Ammon's horn (tissue), 1 donor: ENCODE measurements at places on chromosomes 7 and 10.

GRCh38 chr7:83524277-83525075 lies 124.5 kb downstream of the SEMA3E start:
- no peak for DNase-seq

DNA sequence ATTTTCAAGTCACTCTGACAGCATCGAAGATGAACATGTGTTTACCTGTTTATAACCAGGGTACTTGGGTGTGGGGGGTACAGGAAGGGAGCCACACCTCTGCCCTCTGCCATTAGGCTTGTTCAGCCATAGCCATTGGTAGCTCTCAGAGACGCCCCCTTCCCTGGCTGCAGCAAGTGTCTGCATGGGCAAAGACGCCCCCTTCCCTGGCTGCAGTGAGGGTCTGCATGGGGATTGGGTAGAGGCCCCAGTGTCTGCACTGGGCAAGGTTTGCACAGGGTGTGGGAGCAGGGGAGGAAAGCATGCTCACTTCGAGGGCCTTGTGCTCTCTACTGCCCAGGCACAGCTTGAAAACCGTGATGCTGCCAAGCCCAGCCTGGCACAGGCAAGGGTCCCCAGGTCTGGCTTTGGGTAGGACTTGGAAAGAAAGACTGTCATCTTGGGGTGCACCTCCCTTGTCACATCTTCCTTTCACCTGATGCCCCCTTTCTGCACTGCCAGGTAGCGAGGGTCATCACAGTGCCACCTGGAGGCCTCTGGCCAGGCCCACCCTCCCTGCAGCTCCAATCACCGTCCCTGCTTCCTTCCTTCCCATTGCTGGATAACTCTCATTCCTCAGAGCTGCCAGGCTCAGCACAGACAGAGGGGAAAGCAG lies 3.7 kb downstream of the TMEM225B start:
- DNase-seq, result no peak

DNA sequence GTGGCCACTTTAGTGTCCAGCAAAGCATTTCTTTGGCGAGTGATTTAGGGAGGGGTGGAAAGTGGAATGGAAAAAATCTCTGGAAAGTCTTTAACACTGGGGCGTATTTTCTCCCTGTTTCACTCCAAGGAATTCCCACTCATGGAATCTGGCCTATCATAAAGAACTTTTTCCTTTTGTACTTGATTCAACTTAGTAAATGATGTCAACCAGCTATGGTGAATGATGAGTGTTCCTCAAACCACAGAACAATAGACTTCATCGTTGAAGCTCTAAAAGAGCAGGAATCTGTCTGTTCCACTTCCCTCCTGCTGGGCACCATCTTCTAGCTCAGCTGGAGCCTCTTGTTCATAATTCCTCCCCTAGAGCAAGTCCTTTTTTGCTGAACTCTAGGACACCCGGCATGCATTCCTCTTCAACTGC lies 66.5 kb downstream of the EPDR1 start:
- DNase-seq, result no peak

- no peak for DNase-seq
These were observed 65.8 kb downstream of the INHBA start for GRCh38 chr7:41637049-41637448.

GRCh38 chr7:37536706-37537105 lies 88.0 kb upstream of the ELMO1 start:
- DNase-seq, result no peak

DNA sequence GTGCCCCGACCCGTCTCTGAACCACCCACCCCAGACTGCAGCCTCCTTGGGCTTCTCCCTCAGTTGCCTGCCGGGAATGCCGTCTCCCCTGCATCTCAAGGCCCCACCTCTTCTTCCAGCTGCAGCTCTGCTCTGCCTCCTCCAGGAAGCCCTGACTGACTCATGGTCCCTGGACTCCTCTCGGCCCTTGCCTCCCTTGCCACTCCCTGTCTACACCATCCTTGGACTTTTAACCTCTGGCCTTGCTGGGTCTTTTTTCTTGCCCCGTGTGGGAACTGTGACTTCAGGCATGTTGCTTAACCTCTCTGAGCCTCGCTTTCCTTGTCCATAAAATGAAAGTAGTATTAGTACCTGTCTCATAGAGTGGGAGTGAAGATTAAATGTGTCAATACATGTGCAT lies 56.3 kb downstream of the C10orf105 start:
- DNase-seq, result no peak

GRCh38 chr10:6689036-6689435 lies 109.0 kb upstream of the PRKCQ start:
- DNase-seq, result no peak

DNA sequence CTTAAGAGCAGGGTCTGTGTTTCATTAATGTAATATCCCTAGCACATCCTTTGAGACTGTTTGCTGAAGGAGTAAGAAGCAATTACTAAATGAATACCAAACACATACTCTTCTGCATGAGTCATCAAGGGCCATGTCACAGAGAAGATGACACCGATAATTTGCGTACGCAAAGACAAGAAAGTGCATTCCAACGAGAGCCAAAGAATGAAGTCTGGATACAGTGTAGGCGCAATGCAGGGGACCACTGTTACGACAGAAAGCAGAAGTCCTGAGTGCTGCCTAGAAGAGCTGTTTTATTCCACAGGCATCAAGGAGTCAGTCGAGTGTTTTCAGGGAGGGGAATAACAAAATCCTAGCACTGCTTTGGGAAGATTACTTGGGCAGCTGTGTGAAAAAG lies 62.7 kb downstream of the VPS41 start:
- no peak for DNase-seq

DNA sequence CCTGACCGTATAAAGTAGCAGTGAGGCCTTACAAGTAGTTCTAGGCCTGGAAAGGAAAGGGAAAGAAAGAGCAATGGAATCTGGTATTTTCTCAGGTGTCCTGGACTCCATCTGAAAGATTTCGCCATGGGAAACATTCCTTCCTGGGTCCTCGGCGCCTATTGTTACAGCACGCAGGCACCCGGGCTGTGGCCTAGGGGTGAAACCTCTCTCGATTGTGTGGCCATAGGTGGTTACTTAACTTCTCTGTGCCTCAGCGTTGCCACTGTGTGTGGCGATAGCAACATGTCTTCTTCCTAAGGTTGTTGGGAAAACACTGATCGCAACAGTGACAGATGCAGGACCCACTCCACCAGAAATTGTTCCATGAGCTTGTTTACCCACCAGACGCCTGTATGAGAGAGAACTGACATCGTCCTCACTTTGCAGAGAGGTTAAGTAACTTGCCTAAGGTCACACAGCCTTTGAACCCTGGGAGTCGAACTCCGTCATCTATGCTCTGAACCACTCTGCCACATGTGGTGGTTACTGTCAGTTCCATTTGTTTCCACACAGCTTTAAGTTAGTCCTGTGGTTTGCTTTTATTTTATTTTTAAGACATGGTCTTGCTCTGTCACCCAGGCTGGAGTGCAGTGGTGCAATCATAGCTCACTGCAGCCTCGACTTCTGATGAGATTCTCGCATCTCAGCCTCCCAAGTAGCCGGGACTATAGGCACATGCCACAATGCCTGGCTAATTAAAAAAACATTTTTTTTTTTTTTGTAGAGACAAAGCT lies 73.4 kb downstream of the LHPP start:
- no peak for DNase-seq

DNA sequence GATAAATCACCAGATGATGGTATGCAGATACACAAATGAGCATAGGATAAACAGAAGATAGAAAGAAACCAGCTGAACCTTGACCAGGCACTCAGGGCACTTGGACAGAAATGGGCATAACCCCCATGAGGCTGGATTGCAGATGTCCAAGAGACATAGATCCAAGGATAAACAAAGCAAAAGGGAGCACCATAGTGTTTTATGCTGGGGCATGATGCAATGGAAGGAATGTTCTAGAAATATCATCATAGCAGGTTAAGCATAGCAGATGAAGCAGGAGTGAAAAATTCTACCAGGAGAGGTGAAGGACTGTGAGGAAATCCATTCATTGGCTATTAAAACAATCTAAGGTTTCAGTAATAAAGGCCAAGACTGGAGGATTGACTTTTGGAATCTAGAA lies 70.5 kb upstream of the TES start:
- DNase-seq, result no peak

DNA sequence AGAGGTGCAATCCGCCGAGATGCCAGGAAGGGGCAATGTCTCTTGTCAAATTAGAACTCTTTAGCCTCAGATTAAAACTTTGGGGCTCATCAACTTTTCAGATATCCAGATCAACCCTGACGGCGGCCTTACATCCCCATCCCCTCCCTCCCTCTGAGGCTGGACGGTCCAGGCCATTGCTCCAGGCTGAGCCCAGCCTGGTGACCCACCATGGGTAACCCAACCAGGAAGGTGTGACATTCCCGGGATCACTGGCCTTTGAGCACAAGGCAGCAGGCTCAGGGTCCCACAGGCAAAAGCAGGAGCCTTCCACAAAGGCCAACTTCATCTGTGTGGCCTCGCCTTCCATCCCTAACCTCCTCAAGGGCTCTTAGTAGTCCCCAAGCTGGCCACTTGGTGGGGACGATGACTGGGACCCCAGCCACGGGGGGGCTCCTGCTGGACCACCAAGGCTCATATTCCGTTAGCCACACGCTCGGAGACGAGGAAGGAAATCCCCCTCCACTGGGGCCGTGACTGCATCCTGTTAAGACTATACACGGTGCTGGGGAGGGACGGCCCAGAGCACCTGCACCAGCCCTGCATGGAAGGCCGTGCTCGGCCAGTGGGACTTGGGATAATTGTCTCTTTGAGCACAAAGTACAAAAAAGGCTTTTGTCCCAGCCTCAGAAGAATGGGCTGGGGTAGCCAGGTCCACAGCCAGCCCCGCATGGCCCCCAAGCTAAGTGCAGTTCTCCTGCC lies 62.8 kb downstream of the ZRANB1 start:
- DNase-seq, result no peak

- no peak for DNase-seq
These were observed 214.1 kb upstream of the FAM3C start for GRCh38 chr7:121610243-121610642.

DNA sequence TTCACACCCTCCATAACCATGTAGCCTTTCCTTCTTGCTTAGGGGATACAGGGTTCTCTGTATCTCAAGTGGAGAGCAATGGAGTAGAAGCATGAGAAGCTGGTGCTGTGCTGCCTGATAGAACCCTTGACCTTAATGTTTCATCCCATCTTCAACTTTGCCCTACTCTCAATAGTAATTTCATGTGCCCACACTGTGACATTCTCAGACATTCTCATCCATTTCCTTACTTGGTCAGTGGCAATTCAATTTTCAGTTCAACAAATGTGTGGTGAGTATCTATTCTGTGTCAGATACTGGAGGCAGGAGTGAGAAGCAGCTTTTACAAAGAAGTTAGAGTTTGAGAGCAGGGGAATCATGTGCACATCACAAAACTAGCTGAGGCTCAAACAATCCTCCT lies 16.1 kb downstream of the STRIP2 start:
- DNase-seq, result no peak

GRCh38 chr10:30959836-30960210 lies 71.8 kb downstream of the ZNF438 start:
- DNase-seq, result no peak

GRCh38 chr7:47227762-47228177 lies 354.1 kb downstream of the TNS3 start:
- DNase-seq, result no peak

GRCh38 chr10:90042075-90042474 lies 340.7 kb downstream of the KIF20B start:
- DNase-seq, result no peak

GRCh38 chr7:97064972-97065587 lies 40.4 kb upstream of the DLX5 start:
- DNase-seq, result peak; percentile 73

GRCh38 chr7:150955519-150956394 lies 22.4 kb downstream of the KCNH2 start:
- DNase-seq, result no peak

DNA sequence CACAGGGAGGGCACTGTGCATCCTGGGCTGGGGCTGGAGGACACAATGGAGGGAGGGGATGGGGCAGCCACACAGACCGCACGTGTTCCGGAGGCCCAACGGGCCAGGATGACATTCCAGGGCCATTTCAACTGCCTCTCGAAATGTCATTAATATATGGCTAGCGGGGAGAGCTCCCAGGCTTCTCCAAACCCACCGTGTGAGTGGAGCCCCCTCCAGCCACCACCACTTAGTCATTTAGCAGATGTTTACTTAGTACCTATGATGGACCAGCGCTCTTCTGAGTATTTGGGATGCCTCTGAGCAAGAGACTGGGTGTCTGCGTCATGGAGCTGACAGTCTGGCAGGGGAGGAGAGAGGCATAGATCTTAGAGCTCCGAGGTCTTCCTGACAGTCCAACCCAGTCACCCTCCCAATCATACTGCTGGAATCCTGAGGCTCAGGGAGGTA lies 107.3 kb downstream of the ZMIZ1 start:
- DNase-seq, result no peak

- DNase-seq, result peak; percentile 82
These were observed at the start of gene PAOX for GRCh38 chr10:133379152-133379800. PAOX (plus strand) TSS chr10:133379262; CDS start chr10:133379317, 55 bp downstream.

DNA sequence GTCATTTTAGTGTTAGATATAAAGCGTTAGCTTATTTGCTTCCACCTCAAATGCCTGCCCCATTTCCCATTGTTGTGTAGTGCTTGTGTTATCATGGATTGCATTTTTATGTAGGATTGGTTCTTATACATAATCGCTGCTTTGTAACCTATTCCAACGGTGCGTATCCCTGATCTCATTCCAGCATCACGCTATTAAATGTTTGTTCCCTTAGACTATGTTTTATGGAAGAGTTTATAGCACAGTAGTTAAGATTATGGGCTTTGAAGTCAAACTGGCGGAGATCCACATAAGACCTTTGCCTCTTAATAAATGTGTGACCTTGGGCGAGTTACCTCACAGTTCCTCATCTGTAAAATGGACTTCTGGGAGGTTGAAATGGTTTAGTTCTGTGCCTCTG lies 34.0 kb upstream of the ELN start:
- DNase-seq, result no peak

DNA sequence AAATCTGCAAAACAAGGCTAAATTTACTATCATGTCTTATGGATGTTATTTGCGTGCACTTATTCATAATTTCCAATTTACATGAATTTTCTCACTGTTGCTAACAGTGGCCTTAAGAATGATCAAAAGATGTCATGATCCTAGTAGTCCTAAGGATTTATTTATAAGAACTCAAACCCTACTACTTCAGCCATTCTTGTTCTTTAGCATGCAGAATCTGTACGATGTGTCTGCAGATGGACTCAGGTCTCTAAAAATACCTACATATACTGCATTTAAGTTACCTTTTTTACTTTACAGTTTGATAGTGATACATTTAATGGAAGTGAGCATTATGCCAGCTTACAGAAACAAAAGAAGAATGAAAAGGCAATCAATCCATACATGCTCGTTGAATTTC lies 91.2 kb downstream of the ZNF277 start:
- DNase-seq, result no peak

GRCh38 chr10:112137154-112137987 lies 46.2 kb downstream of the GPAM start:
- peak; percentile 67 for DNase-seq

DNA sequence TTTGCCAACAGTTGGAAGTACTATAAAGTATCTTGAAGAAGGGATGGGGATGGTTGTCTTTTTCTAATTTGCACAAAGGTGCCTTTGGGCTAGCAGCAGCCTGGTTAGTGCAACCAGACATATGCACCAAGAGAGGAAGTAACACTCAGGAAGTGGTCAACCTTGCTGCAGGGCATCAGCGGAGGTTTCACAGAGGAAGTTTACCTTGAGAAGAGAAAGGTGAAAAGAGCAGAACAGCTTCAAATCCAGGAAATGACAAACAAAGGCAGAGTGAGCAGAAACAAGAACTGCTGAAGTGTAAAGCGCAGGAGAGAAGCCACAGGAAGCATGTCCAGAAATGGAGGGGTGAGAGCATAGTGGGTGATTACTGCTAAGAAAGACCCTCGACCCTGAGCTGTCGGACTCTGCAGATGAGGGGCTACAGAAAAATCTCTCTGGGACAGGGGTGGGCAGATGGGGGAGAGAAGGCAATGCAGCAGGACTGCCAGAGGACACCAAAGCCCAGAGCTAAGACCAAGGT lies 66.9 kb downstream of the STK17A start:
- peak; percentile 39 for DNase-seq
